ENCODE measurements at places on chromosomes 1 and 21. TPM values are rescaled to one million over a fixed set of nuclear protein-coding genes. Genes with fewer than 3 reads are reported as not detected.

LCE1A gene
- total RNA-seq: not detected

KLF17 gene
- not detected for total RNA-seq

NR1I3 gene
- total RNA-seq: not detected

PLEKHA6 gene
- total RNA-seq: 4.3 TPM

NUP210L gene
- not detected for total RNA-seq

RBP7 gene
- 3.2 TPM for total RNA-seq

CELA3B gene
- not detected for total RNA-seq

PFKL gene
- 106 TPM for total RNA-seq

CADM3 gene
- total RNA-seq: 4.4 TPM

FCRL1 gene
- not detected for total RNA-seq

Data from GM23338 (cell line).